HCT116 (cell line): ENCODE measurements at places on chromosomes 5 and 9. TPM values are rescaled to one million over a fixed set of nuclear protein-coding genes. Genes with fewer than 3 reads are reported as not detected.

The OMD gene
- not detected for total RNA-seq

DNA sequence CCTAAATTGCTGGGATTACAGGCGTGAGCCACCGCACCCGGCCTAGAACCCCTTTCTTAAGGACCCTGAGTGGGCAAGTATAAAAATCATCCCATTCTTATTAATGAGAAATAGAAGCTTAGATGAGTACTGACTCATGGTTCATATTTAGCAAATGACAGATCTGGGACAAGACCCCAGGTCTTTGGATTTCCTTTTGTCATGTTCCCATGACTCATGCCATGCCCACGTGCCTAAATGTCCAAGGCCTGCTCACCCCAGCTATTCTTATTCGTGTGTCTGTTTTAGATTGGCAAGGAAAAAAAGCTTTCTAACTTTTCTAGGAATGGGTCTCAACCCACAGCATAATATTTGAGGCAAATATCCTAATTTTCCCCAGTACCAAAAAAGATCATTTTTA is 57.7 kb upstream of the RPS23 start:
- 0 out of 2 replicates have a peak, but pooled peaks cover 3% of the 10 kb centered on the region for H3K4me1 ChIP-seq
- no peak overlapping the region for H3K4me3 ChIP-seq
- H3K27ac ChIP-seq, result no peak overlapping the region
- DNase-seq, result no peak
- no peaks in the 10 kb centered on the region for H3K36me3 ChIP-seq

- no peaks in the 10 kb centered on the region for H3K36me3 ChIP-seq
- no peaks in the 10 kb centered on the region for H3K27me3 ChIP-seq
- H3K27ac ChIP-seq, result no peak overlapping the region
- no peaks in the 10 kb centered on the region for H3K4me1 ChIP-seq
- no peak overlapping the region for H3K4me3 ChIP-seq
- DNase-seq, result no peak
These were observed 4.3 kb upstream of the ZNF354C start for GRCh38 chr5:179055841-179056240.

GRCh38 chr9:134864821-134865190 is 15.8 kb upstream of the FCN2 start:
- H3K27ac ChIP-seq, result no peak overlapping the region
- no peaks in the 10 kb centered on the region for H3K36me3 ChIP-seq
- no peak for DNase-seq
- no peaks in the 10 kb centered on the region for H3K4me1 ChIP-seq

DNA sequence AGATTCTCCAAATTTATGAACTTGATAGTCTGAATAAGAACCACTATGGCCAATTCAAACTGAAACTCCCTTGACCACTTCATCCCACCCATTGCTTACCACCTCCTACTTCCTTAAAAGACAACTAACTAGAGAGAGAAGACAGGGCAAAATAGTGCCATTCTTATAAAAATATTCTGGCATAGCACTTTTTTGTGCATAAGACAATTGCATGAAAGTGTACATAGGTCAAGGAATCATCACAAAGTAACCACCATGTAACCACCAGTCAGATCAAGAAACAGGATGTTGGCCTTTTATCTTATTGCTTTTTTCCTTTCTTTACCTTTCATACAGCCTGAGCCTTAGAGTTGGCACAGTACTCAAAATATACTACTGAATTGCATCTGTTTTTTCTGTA is 8.1 kb upstream of the ARSB start:
- no peaks in the 10 kb centered on the region for H3K4me1 ChIP-seq
- no peaks in the 10 kb centered on the region for H3K36me3 ChIP-seq

The ENTPD8 gene
- 1.7 TPM for total RNA-seq

The GARIN3 gene
- total RNA-seq, result not detected

The ACOT12 gene
- not detected for total RNA-seq

The RAD1 gene
- 24.8 TPM for total RNA-seq

The HTR1A gene
- not detected for total RNA-seq

GRCh38 chr5:113338628-113339027 is 96.2 kb downstream of the TSSK1B start:
- no peak overlapping the region for H3K4me3 ChIP-seq
- H3K27me3 ChIP-seq, result no peaks in the 10 kb centered on the region
- no peak for DNase-seq
- H3K36me3 ChIP-seq, result no peaks in the 10 kb centered on the region
- H3K4me1 ChIP-seq, result no peaks in the 10 kb centered on the region

The BARX1 gene
- total RNA-seq, result not detected

The PAX5 gene
- 0.17 TPM for total RNA-seq

- no peak overlapping the region for H3K4me3 ChIP-seq
- DNase-seq, result no peak
- no peak overlapping the region for H3K27ac ChIP-seq
- H3K36me3 ChIP-seq, result no peaks in the 10 kb centered on the region
- H3K27me3 ChIP-seq, result peaks cover 58% of the 10 kb centered on the region
These were observed 128.3 kb downstream of the C5orf15 start for GRCh38 chr5:133840168-133840567.

The SPARC gene
- total RNA-seq, result 3.0 TPM

DNA sequence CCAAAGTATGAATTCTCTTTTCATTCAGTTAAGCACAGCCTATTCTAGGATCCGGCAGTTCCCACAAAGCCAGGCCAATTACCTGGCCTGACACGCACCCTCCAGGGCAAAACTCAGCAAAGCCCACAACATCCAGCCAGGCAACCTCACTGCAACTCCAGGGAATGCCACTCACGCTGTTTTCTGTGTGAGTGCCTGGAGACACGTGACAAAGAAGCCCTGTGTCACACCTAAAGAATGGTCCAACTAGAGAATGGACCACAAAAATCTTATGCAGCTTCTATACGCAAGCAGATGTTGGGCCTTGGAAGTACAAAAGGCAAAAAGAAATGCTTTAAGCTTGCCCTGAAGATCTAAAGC is 20.2 kb downstream of the RETREG1 start:
- peaks cover 6% of the 10 kb centered on the region; the same call in 1 of the 2 replicates for H3K4me1 ChIP-seq
- DNase-seq, result no peak
- no peaks in the 10 kb centered on the region for H3K27me3 ChIP-seq
- H3K36me3 ChIP-seq, result no peaks in the 10 kb centered on the region
- no peak overlapping the region for H3K27ac ChIP-seq

GRCh38 chr9:114096041-114096511 is 3.0 kb downstream of the KIF12 start:
- DNase-seq, result no peak
- no peaks in the 10 kb centered on the region for H3K36me3 ChIP-seq
- H3K4me1 ChIP-seq, result peaks cover 9% of the 10 kb centered on the region
- H3K4me3 ChIP-seq, result no peak overlapping the region
- H3K27ac ChIP-seq, result no peak overlapping the region

- no peak for DNase-seq
- no peaks in the 10 kb centered on the region for H3K27me3 ChIP-seq
- H3K4me1 ChIP-seq, result no peaks in the 10 kb centered on the region
- H3K27ac ChIP-seq, result no peak overlapping the region
These were observed 652.3 kb downstream of the SLCO4C1 start for GRCh38 chr5:101643794-101644193.

The CDH18 gene
- total RNA-seq, result not detected

- no peak overlapping the region for H3K27ac ChIP-seq
- H3K4me3 ChIP-seq, result no peak overlapping the region
- no peaks in the 10 kb centered on the region for H3K36me3 ChIP-seq
- DNase-seq, result peak; percentile 15
- H3K4me1 ChIP-seq, result no peaks in the 10 kb centered on the region
- H3K27me3 ChIP-seq, result no peaks in the 10 kb centered on the region
These were observed 155.2 kb downstream of the MEF2C start for GRCh38 chr5:88727705-88728313.

The ZFP37 gene
- total RNA-seq, result 1.8 TPM

GRCh38 chr5:101292199-101292598 is 389.1 kb upstream of the ST8SIA4 start:
- no peaks in the 10 kb centered on the region for H3K36me3 ChIP-seq
- no peak overlapping the region for H3K4me3 ChIP-seq
- DNase-seq, result no peak
- no peaks in the 10 kb centered on the region for H3K27me3 ChIP-seq
- H3K4me1 ChIP-seq, result no peaks in the 10 kb centered on the region
